ENCODE measurements at places on chromosomes 7 and 10. TPM values are rescaled to one million over a fixed set of nuclear protein-coding genes. Genes with fewer than 3 reads are reported as not detected.

SLC13A1 gene
- total RNA-seq = not detected

AKR1C8 gene
- 1.6 TPM for total RNA-seq

PGAM2 gene
- 2.9 TPM for total RNA-seq

OR6B1 gene
- not detected for total RNA-seq

ZNF503 gene
- total RNA-seq = 0.16 TPM

ADCYAP1R1 gene
- total RNA-seq = not detected

SYNPO2L gene
- total RNA-seq = not detected

FGFR2 gene
- total RNA-seq = 0.70 TPM

SGCE gene
- total RNA-seq = 0.63 TPM

VOPP1 gene
- 84.0 TPM for total RNA-seq

SPAM1 gene
- not detected for total RNA-seq

TBX20 gene
- 0.37 TPM for total RNA-seq

STEAP4 gene
- total RNA-seq = not detected

IKZF1 gene
- 429 TPM for total RNA-seq

CYP51A1 gene
- total RNA-seq = 12.8 TPM

PAPOLB gene
- not detected for total RNA-seq

NEURL1 gene
- 0.95 TPM for total RNA-seq

NCF1 gene
- total RNA-seq = 6.5 TPM
